ENCODE measurements at places on chromosomes 12 and 14.

- DNase-seq = no peak
Observed at GRCh38 chr12:84803661-84804060, 108.9 kb downstream of the SLC6A15 start.

DNA sequence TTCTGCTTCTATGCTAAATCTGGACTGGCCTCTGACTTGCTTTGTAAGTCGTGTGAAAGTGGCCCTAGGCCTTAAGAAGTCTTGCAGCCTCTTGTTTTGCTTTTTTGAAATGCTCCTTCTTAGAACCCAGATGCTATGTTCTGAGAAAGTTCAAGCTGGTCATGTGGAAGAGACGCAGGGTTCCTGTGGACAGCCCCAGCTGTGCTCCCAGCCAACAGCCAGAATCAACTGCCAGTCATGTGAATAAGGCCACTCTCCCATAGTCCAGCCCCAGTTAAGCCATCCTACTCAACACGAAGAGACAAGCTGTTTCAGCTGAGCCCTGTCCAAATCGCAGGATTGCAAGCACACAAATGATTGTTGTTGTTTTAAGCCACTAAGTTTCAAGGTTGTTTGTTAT lies 37.3 kb upstream of the TBPL2 start:
- no peak for DNase-seq

DNA sequence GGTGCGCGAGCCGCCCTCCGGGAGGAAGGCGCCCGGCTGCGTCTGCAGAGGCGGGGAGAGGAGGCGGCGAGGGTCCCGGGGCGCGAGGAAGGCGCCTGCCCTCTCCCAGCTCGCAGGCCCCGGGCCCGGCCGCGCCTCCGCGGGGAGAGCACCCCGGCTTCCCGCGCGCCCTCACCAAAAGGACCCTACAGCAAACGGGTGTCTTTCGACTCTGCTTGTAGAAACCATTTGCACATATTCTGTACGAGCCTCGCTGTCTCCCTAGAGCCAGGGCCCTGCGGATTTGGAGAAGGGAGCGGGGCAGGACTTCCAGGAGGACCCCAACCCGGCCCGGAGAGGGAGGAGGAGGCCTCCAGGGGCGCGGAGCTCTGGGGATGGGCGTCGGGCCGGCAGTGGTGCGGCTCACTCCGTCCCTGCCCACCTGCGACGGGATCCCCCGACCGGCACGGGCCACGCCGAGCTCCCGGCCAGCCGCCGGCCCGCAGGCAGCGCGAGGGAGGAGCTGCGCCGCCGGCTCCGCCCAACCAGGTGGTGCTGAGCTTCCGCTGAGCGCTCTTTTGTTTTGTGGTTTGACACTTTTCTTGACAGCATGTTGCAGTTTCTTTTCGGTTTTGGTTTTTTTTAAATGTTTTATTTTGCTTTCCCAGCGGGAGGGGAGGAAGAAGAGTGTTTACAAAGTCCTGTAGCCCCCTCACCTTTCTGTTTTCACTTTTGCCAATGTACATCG lies 103.3 kb upstream of the FKBP4 start:
- DNase-seq = peak; percentile 42

- DNase-seq = no peak
Observed at GRCh38 chr12:3328081-3328480, 162.9 kb upstream of the PRMT8 start.

GRCh38 chr14:74960736-74961135 lies 5.3 kb upstream of the PGF start:
- no peak for DNase-seq

GRCh38 chr12:132109741-132110140 lies 34.4 kb downstream of the DDX51 start:
- DNase-seq = no peak

- no peak for DNase-seq
Observed at GRCh38 chr12:50928392-50928791, 24.0 kb upstream of the HIGD1C start.

DNA sequence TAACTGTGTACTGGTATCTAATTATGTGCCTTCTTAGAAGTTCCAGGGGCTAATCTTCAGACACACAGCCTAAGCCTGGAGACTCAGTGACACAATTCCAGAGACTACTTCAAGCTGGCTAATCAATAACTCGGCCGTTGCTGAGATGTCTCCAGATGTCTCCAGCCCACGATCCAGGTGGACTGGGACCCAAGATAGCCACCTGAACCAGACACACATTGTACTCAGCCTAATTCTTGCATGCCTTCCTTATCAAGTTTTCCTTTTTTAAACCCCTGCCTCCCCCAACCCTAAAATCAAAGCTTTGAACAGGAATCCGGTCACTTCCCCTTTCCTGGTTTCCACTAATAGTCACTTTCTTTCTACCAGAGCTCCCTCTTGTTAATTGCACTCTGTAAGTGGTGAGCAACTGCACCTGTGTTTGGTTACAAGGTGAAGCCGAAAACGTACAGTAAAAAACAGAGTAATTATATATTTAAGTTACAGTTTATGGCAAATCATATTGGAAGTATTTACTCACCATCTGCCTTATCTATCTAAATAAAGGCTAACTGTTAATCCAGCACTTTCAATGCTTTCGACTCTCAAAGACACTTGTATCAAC lies 39.8 kb upstream of the PTGDR start:
- DNase-seq = no peak

Measured in WERI-Rb-1 (cell line).